ENCODE measurements at places on chromosomes 16 and 17.

GRCh38 chr16:86381491-86381890 is 128.8 kb upstream of the FOXF1 start:
- DNase-seq, result no peak

DNA sequence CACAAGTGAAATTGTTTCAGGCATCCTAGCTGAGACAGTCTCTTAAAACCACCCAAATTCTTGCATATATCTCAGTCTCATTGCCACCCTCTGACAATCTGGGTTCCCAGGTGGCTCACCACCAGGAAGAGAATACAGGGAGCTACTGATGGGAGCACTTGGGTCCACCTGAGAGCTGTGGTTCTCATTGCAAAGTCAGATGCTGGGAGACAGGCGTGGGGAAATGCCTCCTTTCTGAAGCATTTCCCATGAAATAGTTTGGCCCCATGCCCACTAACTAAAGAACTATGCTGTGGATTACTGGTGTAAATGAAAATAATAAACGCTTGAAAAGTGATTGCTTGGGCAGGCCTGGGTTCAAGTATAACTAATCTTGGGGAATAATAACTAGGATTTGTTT is 70.3 kb downstream of the CMC2 start:
- no peak for DNase-seq

DNA sequence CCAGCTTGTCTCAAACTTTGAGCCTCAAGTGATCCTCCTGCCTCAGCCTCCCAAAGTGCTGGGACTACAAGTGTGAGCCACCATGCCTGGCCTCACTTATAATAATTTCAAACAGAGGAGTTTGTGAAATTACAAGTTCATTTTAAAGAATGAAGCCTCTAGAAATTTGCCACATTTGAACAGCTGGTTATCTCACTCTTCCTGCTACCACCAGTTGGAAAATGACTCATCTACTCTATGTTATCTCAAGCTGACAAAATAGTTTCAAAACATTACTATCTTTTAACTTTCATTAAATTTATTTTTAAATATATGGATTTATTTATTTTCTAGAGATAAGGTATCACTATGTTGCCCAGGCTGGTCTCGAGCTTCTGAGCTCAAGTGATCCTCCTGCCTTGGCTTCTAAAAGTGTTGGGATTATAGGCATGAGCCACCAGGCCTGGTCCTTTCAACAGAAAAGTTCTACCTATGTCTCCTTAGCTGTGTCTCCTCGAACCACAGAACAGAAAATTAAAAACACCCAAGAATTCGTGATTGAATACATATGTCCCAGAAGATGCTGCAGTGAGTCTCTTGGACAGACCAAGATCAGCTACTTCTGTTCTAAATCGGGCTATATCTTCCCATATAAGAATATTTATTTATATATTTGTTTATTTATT is 47.6 kb downstream of the MYH13 start:
- DNase-seq, result no peak

DNA sequence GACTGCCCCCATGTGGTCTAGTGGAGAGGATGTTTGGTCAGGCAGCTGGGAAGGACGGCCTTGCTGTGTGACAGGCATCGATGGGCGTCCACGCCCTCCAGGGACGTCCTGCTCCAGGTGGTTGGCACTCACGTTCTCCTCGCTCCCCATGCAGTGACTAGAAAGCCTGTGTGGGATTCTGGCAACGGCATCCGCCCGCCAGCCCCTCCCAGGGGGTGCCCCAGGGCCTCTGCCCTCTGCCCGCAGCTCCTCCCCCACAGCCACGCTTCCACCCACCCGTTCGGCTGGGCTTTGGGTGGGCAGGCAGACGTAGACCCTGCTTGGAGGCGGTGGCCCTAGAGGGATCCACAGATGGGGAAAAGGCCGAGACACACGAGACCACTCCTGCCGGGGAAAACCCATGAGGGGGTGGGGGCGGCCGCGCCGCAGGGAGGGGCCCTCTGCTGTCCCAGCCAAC is 4.7 kb upstream of the IL17C start:
- no peak for DNase-seq

GRCh38 chr17:57135789-57136291 is 50.8 kb downstream of the AKAP1 start:
- DNase-seq, result no peak

GRCh38 chr17:8057691-8058114 is 18.8 kb downstream of the ALOX15B start:
- DNase-seq, result no peak

GRCh38 chr16:51562891-51563290 is 411.8 kb upstream of the SALL1 start:
- DNase-seq, result no peak

DNA sequence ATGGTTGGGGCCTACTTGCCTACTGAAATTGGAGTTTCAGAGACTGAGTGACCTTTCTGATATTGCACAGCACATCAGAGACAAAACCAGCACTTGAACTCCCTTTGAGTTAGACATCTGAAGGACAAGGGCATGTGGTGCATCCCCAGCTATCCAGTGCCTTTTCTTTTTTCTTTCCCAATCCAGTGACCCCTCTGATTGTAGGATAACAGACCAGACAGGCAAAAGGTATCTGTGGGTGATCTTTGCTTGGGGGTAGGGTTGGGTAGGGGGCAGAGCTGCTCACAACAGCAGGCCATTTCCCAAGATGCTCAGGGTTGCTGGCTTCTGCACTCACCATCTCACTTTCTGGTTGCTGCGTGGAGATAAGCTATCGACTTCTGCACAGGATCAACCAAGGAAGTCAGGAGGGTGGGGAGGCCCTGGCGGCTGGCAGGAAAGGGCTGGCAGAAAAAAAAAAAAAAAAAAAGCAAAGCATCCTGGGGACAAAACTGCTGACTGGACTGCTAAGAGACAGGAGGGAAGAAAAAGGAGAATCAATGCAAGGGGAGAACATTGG is 42.2 kb downstream of the HOXB1 start:
- DNase-seq, result no peak

GRCh38 chr17:44311562-44312181 is 3.3 kb downstream of the RUNDC3A start:
- DNase-seq, result no peak

- no peak for DNase-seq
Measured at GRCh38 chr16:68539711-68540239, 684 bp downstream of the ZFP90 start.

Measured in cerebellar nuclear complex (tissue), 1 donor.